ENCODE measurements at places on chromosomes 11 and 22. TPM values are rescaled to one million over a fixed set of nuclear protein-coding genes. Genes with fewer than 3 reads are reported as not detected.

Gene CEND1
- 50.0 TPM for total RNA-seq

Gene BRSK2
- not detected for total RNA-seq

GRCh38 chr11:29312812-29313211 is 704.0 kb downstream of the KCNA4 start:
- H3K27me3 ChIP-seq, result no peaks in the 10 kb centered on the region
- no peaks in the 10 kb centered on the region for H3K36me3 ChIP-seq
- no peak overlapping the region for H3K4me3 ChIP-seq
- no peaks in the 10 kb centered on the region for H3K4me1 ChIP-seq

DNA sequence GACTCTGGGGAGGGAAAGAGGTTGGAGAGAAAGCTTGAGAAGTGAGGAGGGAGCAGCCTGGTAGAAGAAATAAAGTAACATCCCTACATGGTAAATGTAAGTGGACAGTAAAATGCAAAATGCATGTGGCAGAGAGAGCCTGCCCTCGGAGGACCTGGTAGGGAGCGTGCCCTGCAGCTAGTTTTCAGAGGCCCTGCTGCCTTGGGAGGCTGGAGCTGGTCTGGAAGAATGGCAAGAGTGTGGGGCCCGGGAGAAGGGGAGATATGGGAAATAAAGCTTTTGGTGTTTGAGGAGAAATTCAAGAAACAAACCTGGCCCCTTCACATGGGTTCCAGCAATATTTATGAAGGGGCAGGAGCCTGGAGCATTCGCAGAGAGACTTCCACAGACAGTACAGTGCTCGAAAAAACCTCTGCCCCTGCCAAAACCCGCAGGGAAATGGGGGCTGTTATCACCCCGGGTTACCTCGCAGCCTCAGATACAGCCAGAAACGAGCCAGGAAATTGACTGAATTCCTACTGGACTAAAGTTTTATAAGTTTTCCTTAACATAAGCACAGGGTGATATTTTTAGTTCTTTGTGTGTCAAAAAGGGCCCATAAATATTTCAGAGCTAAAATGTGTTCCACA is 363.0 kb downstream of the TENM4 start:
- no peaks in the 10 kb centered on the region for H3K27me3 ChIP-seq
- no peaks in the 10 kb centered on the region for H3K36me3 ChIP-seq
- H3K4me1 ChIP-seq, result no peaks in the 10 kb centered on the region
- H3K4me3 ChIP-seq, result no peak overlapping the region
- DNase-seq, result no peak

Gene IL17REL
- total RNA-seq, result not detected

Gene GAS2
- 0.86 TPM for total RNA-seq

Gene KREMEN1
- not detected for total RNA-seq

Gene SLC35C1
- 4.8 TPM for total RNA-seq

GRCh38 chr11:76005756-76006155 is 190.7 kb downstream of the UVRAG start:
- no peak overlapping the region for H3K4me3 ChIP-seq
- no peaks in the 10 kb centered on the region for H3K27me3 ChIP-seq
- no peak for DNase-seq
- no peak overlapping the region for H3K27ac ChIP-seq

DNA sequence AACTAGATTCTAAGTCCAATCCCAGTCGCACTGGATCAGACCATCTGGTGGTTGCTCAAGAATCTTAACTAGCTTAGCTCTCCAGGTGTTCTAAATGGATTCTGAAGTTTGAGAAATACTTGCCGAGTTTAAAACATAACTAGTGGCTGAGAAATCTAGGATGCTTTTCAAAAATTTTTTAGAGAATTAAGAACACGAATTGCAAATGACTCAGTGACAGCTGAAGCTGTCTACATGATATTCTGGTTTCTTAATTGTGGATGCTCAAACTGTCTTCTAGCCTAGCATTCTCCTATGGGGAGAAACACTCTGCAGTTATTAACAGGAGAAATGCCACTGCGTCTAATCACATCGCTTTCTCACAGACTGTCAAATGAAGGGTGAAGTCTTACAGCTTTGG is 20.2 kb upstream of the TP53AIP1 start:
- no peak overlapping the region for H3K4me3 ChIP-seq
- no peaks in the 10 kb centered on the region for H3K36me3 ChIP-seq
- no peaks in the 10 kb centered on the region for H3K27me3 ChIP-seq
- no peaks in the 10 kb centered on the region for H3K4me1 ChIP-seq
- DNase-seq, result no peak
- no peak overlapping the region for H3K27ac ChIP-seq

DNA sequence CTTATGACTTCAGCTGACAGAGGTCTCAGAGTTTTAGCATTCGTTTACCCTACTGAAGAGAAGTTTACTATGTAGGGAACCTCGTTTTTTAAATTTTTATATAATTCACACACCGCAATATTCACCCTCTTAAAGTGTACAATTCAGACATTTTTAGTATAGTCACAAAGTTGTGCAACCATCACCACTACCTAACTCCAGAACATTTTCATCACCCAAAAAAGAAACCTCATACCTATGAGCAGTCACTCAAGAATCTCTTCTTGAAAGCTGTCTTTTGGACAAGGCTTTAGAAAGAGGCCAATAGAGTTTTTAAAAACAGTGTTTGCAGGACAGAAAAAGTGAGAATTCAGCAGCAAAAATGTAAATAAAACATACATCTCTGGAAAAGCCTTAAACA is 39.5 kb upstream of the CLNS1A start:
- H3K27me3 ChIP-seq, result no peaks in the 10 kb centered on the region
- DNase-seq, result no peak

DNA sequence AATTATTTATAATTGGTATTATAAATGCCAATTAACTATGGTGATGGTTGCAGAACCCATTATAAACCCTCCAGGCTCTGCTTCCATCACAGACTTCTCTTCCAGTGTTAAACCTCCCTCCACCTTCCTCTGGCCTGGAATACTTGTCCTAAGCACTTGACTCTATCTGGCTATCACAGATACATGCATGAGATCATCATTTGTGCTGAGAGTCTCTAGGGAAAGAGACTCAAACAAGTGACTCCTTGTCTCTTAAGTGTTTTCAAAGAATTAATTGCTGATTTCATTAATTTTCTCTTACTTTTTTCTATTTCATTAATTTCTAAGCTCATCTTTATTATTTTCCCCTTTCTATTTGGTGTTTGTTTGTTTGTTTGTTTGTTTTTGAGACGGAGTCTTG is 29.1 kb downstream of the RTL6 start:
- DNase-seq, result no peak
- no peak overlapping the region for H3K4me3 ChIP-seq
- no peaks in the 10 kb centered on the region for H3K36me3 ChIP-seq
- H3K4me1 ChIP-seq, result no peaks in the 10 kb centered on the region
- H3K27ac ChIP-seq, result no peak overlapping the region
- no peaks in the 10 kb centered on the region for H3K27me3 ChIP-seq

GRCh38 chr11:45918331-45918941 is 759 bp upstream of the PEX16 start:
- H3K4me3 ChIP-seq, result peak overlapping the region; percentile 95
- peak overlapping the region; percentile 76 for H3K27ac ChIP-seq
- H3K27me3 ChIP-seq, result no peaks in the 10 kb centered on the region
- DNase-seq, result peak; percentile 86
- peaks cover 39% of the 10 kb centered on the region for H3K4me1 ChIP-seq

DNA sequence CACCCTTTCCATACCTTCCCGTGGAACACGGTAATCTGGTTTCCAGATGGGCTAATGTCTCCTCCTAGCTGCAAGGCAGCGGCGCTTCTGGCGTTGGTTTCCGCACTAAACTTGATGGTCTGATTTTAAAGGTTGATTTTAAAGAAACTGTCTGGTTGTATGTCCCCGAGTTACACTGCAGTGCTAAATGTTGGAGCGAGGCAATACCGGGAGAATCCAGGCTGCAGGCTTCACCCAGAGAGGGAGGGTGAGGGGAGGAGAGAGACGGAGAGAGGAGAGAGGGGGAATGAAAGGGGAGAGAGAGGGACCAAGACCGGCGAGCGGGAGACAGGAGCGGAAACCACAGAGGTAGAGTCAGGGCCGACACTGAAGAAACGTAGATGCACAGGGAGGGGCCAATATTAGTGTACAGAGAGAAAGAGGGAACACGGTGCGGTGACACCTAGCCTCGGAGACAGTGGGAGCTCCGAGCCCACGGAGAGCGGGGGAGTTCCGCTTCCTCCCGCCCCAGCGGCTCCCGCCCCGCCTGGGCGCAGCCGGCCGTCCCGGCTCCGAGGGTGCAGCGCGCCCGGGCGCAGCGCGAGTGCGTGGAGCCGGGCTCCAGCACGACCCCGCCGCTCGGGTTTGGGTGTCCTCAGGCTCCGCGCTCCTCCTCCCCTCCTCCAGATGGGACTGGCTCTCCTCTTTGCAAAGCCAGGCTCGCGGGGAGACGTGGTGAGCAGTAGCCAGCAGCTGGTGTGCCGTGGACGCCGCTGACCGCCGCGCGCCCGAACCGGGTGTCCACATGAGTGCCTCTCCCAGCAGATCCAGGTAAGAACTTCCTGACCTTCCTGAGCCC is 71.9 kb upstream of the GRAMD1B start:
- DNase-seq, result no peak
- no peak overlapping the region for H3K4me3 ChIP-seq
- H3K27ac ChIP-seq, result no peak overlapping the region
- peaks cover 36% of the 10 kb centered on the region for H3K4me1 ChIP-seq

GRCh38 chr11:288478-289397 is at the start of gene PGGHG:
PGGHG (plus strand) TSS chr11:289126; CDS start chr11:289817, 691 bp downstream.
- peak; percentile 67 for DNase-seq
- no peaks in the 10 kb centered on the region for H3K27me3 ChIP-seq
- H3K36me3 ChIP-seq, result no peaks in the 10 kb centered on the region
- peak within 1 kb of the TSS; percentile 51 for H3K4me3 ChIP-seq

Gene SCN3B
- total RNA-seq, result not detected

- H3K27ac ChIP-seq, result no peak overlapping the region
- no peak for DNase-seq
- no peak overlapping the region for H3K4me3 ChIP-seq
- H3K36me3 ChIP-seq, result no peaks in the 10 kb centered on the region
- no peaks in the 10 kb centered on the region for H3K27me3 ChIP-seq
- H3K4me1 ChIP-seq, result no peaks in the 10 kb centered on the region
Measured at GRCh38 chr11:12728417-12728816, 54.2 kb downstream of the TEAD1 start.

DNA sequence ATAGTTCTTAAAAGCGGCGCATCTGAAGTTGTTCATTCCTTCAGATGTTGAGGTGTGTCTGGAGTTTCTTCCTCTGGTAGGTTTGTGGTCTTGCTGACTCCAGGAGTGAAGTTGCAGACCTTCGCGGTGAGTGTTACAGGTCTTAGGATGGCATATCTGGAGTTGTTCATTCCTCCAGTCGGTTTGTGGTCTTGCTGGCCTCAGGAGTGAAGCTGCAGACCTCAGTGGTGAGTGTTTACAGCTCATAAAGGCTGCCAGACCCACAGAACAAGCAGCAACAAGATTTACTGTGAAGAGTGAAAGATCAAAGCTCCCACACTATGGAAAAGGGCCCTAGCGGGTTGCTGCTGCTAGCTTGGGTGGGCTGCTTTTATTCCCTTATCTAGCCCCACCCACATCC is 201.7 kb upstream of the PDGFD start:
- no peak for DNase-seq
- no peaks in the 10 kb centered on the region for H3K36me3 ChIP-seq
- H3K27ac ChIP-seq, result no peak overlapping the region

DNA sequence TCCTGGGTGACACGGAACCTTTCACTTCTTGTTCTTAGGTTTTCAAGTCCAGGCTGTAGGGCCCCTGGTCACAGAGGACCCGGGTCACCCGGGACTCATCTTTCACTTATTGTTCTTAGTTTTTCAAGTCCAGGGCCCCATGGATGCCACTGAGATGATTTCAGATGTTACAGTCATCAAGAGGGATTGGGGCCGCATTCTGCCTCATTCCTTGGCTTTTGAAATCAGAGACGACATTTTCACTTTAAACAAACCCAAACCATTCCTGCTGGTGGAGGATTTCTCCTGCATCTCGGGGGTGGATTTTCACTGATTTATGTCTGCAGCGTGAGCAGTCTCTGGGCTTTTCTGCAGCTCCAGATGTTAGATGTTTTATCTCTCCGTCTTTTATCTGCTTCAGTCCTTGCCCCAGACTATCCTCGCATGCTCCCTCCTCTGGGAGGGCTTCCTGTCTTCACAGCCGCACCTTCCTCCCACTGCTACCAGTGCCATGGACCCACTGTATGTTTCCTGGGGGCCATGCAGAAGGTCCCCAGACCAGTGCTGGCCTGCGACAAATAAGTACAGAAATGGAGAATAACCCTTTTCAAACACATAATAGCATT is 27.4 kb downstream of the FBLN1 start:
- no peak overlapping the region for H3K27ac ChIP-seq
- no peak for DNase-seq
- no peaks in the 10 kb centered on the region for H3K27me3 ChIP-seq
- H3K4me3 ChIP-seq, result no peak overlapping the region
- no peaks in the 10 kb centered on the region for H3K36me3 ChIP-seq

Gene RAC2
- 251 TPM for total RNA-seq

GRCh38 chr11:47188259-47188658 is 2.0 kb upstream of the PACSIN3 start:
- H3K4me3 ChIP-seq, result no peak overlapping the region
- no peaks in the 10 kb centered on the region for H3K27me3 ChIP-seq
- no peak overlapping the region for H3K27ac ChIP-seq
- DNase-seq, result no peak
- peaks cover 23% of the 10 kb centered on the region for H3K4me1 ChIP-seq
- no peaks in the 10 kb centered on the region for H3K36me3 ChIP-seq

DNA sequence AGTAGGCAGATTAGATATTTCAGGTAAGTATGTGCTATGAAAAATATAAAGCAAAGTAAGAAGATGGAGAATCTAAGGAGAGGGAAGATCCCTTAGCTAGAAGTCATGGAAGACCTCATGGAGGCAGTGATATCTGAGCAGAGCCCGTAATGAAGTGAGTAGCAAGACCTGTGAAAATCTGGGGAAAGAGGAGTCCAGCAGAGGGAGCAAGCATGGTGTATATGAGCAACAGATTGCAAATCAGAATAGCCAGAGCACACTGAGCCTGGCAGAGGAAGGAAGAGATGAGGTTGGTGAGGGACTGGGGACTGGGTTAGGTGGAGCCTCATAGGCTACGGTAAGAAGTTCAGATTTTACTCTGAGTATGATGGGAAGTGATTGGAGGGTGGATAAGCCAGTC is 9.4 kb downstream of the LHFPL7 start:
- H3K27me3 ChIP-seq, result no peaks in the 10 kb centered on the region
- H3K4me3 ChIP-seq, result no peak overlapping the region
- peak; percentile 72 for DNase-seq
- H3K36me3 ChIP-seq, result no peaks in the 10 kb centered on the region
- H3K27ac ChIP-seq, result no peak overlapping the region

Gene OR11H1
- total RNA-seq, result not detected

- H3K4me1 ChIP-seq, result peaks cover 28% of the 10 kb centered on the region
- DNase-seq, result no peak
- H3K36me3 ChIP-seq, result peaks cover 31% of the 10 kb centered on the region
- H3K4me3 ChIP-seq, result no peak overlapping the region
- no peaks in the 10 kb centered on the region for H3K27me3 ChIP-seq
Measured at GRCh38 chr11:8691601-8692000, 9.0 kb downstream of the RPL27A start.

Gene SYVN1
- 118 TPM for total RNA-seq

- DNase-seq, result no peak
- H3K27me3 ChIP-seq, result no peaks in the 10 kb centered on the region
- H3K4me3 ChIP-seq, result no peak overlapping the region
- no peak overlapping the region for H3K27ac ChIP-seq
- no peaks in the 10 kb centered on the region for H3K4me1 ChIP-seq
- H3K36me3 ChIP-seq, result no peaks in the 10 kb centered on the region
Measured at GRCh38 chr11:868802-869201, 26.1 kb downstream of the TSPAN4 start.

Gene CD3E
- total RNA-seq, result 0.32 TPM

Gene HBD
- total RNA-seq, result not detected

Gene NXPE4
- total RNA-seq, result not detected

Gene LSP1
- total RNA-seq, result 46.9 TPM
